ENCODE measurements at places on chromosomes 6 and 20.

DNA sequence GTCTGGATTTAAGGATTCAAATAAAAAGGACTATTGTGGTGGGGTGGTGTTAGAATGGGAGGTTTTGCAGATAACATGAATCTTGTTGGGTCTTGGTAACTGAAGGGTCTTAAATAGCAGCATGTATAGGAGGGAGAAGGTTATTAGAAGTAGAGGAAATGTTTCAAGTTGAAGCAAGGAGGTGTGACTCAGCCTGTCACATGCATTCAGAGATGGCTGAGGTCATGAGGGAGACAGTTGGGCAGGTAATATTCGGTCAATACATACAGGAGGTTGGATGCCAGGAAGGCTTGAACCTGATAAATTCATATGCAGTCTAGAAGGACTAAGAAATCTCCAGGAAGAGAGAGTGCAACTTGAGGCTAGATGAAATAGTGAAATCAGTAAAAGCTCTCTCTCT lies 6.1 kb downstream of the KLHL31 start:
- no peak for DNase-seq

GRCh38 chr6:80541886-80542285 lies 435.4 kb downstream of the BCKDHB start:
- DNase-seq: no peak

GRCh38 chr20:47357296-47358038 lies 968 bp upstream of the ZMYND8 start:
- DNase-seq: peak; percentile 59

DNA sequence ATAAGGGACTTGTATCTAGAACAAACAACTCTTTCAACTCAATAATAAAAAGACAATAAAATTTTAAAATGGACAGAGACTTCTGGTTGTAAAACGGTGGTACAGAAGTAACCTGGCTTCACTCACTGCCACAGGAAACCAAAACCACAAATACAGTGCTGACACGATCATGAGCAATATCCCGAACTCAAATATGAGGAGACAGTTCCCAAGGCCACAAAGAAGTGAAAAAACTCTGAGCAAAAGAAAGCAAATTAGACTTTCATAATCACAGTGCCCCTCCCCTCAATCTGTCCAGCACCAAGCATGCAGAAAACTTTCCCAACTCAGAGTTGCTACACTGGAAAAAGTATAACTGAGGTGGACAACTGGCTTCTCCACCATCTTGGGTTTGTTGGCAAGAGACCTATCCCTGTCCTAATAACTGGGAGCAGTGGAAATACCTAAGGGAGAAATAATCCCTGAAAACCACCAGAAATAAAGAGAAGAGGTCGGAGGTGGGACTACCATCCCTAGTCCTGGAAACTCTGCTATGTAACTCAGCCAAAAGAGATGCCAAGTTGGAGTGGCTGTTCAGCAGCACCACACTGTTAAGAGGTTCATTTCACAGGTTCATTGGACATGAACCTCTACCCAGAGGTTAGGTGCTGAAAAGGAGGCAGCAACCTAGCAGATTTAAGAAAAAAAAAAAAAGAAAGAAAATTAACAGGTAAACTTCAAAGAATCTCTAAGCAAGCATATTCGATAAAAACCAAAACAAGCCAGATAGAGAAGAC lies 55.5 kb downstream of the REV3L start:
- DNase-seq: no peak

DNA sequence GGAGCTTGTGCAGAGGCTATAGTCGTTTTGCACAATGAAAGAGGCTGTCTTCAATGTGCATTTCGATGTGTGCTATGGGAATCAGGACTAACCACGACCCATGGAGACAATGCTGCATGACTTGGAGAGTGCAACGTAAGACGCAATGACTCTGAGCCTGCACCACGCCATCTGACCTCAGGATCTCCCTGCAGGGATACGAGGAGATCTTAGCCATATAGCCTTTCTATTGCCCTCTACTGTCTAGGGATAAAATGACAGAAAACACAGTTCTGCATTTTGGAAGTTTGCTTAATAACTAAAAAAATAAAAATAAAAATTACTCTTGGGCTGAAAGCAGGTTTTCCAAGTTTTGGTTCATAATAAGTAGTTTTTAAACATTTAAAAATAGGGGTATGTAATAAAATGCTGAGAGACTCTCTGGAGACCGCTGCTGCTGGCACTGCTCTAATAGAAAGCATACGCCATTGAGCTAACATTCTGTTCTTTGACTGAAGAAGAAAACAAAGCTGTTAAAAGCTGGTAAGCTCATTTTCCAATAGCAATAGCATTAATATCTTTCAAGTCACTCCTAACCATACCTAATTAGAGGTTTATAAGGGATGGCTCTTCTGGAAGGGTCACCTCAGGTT lies 87.2 kb downstream of the PDE7B start:
- DNase-seq: no peak

- no peak for DNase-seq
These were observed 112.3 kb downstream of the RCAN2 start for GRCh38 chr6:46378882-46379416.

GRCh38 chr6:142551274-142551811 lies 249.5 kb downstream of the ADGRG6 start:
- DNase-seq: no peak

DNA sequence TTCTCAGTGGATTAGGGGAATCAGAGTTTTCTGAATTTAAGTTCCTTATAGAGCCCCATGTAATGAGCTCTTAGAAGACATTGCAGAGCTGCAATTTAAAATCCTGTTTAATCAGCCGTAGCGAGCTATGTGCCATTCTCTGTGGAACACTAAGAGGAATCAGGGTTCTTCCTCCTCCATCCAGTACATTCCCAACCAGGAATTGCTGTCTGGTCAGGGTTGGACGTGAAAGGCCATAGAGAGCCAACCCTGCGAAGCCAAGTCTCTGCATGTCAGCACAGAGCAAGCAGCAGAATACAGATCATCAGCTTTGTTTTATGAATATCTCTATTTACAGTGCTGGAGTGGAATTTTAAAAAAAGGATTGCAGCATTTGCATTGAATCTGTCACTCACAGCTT lies 366.0 kb downstream of the LAMA2 start:
- DNase-seq: no peak
